Lung (tissue), 17 donors: ENCODE measurements at places on chromosomes 1 and 21. TPM values are rescaled to one million over a fixed set of nuclear protein-coding genes. Genes with fewer than 3 reads are reported as not detected.

GRCh38 chr1:10511494-10511885, 36.7 kb downstream of the PEX14 start:
- DNase-seq = no peak

DNA sequence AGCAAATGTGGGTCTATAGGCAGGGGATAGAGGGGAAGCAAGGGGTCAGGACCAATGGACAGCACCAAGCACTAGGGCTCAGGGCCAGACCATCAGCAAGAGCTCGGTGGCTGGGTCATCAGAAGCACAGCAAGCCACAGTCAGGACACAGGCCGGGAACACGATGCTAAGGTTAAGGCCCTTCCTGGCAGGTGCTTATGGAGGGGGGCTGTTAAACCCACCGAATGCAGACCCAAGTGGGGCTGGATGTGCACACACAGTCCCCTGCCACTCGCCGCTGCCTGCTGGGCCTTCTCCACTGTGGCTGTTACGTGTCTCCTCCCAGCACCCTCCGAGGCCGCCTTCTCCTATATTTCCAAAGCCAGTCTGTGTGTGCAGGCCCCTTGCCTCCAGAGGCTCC, 220.1 kb downstream of the TOMM20 start:
- no peak for DNase-seq

DNA sequence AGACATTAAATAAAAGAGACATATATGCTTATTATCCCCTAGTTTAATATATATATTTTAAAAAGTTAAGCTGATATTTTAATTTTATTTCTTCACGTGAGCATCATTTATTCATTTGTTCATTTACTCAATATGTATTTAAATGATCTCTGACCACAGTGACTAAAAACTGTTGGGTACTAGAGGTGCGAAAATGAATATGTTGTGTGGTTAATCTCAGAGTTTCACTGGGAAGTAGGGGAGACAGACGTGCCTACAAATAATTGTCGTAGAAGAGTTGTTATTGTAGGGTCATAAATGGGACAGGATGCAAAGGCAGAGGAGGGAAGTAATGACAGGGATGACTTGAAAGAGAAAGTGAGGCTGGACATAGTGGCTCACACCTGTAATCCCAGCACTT, 213.0 kb upstream of the CACYBP start:
- DNase-seq = no peak

DNA sequence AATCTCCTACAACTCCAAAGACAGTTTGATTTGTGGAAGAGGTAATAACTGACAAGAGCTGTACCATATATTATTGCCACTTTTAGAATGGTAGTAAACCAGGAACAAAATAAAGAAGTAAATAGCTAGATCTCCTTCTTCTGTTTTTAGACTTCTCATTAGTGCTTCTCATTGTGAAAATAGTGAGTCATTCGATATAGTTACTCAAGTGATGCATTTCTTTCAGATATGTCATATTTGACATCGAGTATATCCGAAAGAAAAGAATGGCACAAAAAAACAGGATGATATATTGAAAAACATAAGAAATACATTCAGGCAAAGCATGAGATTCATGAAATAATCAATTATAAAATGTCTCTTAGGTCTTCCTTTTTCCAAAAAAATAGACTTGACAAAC, 1346.1 kb downstream of the BRINP3 start:
- no peak for DNase-seq

- DNase-seq = peak; percentile 85
Observed at GRCh38 chr1:94237291-94238226, at the start of gene ARHGAP29. Gene ARHGAP29 (minus strand): TSS chr1:94237584. CDS start chr1:94231611, 5,973 bp downstream.

The CAPZA1 gene
- total RNA-seq = 167 TPM

The HPDL gene
- 0.63 TPM for total RNA-seq

DNA sequence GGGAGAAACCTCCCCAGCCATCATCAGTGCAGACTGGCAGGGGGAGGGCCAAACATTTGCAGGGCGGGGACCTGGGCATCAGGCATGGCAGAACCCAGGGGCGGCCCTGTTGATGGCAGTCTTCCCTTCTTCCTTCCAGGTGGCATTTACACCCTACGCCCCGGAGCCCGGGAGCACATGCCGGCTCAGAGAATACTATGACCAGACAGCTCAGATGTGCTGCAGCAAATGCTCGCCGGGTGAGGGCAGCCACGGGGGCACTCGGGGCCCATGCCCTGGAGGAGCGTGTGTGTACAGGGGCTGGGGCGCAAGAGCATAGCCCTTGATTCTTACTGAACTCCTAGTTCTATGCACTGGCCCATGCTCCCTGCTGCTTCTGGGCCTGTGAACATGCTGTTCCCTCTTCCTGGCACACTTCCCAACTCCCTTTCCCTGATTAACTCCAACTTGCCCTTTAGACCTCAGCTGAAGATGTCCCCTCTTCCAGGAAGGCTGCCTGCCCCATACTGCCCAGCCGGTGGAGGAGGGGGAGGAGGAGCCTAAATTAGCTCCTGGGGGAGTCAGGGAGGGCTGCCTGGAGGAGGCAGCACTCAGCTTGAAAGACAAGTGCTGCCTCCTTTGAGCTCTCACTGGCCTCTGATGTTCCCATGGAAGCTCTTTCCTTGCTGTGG, 22.0 kb downstream of the TNFRSF1B start:
- no peak for DNase-seq

DNA sequence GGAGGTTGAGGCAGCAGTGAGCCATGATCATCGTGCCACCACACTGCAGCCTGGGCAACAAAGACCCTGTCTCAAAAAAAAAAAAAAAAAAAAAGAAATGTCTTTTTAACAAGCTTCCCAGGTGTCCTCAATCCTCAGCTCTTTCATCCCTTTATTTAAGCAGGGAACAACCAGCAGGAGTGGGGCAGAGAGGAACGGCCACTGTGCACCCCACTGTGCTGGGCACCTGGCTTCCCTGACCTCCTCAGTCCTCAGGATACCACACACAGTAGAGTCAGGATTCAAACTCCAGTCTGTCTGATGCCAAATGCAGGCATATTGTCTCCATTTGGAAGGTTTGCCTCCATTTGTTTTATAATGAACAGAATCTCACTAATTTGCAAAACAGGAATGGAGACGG, 19.8 kb upstream of the PTAFR start:
- DNase-seq = no peak

DNA sequence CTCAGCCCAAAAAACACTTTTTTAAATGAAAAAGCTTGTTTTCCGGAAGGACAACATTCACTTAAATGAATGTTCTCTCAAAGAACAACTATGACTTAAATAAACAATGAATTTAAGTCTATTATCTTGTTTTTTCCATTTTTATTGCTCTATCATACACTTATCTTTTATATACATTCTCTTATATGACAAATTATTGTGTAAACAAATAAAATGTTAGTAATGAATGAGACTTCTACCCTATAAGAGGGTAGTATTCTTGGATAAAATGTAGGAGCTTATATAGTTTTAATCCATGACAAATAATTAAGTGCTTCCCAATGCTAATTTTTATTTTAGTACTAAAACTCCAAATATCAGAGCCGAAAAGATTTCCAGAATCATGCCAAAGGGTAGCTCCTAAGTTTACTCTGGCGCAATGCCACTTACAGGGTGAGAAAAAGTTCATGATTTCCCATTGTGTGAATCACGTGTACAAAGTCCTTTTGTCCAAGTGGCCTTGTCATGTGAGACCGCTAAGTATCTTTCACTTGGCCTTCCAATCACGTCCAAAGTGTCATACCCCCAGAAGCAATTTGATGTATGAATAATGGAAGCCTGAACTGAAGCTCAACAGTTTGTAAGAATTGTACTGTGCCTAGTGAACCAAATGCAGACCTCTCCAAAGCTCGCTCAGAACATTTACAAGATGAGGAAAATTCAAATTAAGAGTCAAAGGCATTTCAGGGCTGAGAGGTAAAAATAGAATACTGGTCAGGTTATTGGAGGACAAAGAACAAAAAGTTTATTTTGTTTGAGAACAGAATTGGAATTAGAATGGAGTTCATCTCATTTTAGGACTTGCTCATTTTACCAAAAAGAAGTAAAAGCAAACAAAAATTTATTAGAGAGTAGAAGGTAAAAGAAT, 56.6 kb upstream of the C1orf21 start:
- peak; percentile 58 for DNase-seq

DNA sequence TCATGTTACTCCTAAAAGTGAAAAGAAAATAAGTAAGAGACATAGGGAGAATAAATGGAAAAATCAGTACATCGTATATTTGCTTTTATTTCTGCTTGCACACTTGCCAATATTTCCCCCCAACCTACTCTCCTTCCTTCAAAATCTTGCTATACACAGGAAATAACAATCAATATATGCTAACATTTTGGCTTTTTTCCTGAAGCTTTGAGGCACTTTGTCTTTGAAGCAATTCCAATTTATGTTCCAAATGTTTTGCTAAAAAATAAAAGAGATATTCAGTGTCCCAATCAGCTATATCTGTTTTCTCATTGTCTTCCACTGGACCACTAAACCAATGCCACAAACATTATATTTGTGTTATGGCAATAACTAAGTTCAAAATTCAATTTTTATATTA, 184.0 kb upstream of the NEGR1 start:
- peak; percentile 88 for DNase-seq

DNA sequence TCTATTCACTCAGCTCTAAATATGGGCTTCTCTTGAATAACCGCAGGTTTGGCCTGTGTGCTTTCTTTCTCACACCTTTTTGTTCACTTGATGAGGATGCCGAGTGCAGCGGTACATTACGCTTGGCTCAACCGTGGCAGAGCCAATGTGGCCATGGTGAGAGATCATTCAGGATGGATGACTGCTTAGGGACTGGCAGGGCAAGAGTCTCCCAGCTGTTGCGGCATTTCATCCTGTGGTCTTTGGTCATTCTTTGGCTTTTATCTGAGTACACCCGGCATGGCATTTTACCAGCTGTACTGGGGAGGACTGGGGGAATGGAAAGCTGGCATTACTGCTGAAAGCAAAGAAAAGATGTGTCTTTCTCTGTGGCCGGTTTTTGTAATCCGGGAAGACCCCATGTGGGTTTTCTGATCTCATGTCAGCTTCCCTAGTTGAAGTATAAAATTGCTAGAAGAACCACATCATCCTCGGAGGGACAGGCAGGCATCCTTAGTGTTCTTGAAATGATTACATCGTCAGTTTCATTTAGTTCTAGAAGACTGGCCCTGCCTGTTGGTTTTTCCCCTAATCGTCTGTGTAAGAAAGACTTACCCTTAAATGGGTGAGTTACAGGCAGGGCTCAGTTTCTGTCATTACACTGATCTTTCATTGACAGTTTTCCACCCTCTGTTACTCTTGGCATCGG, 15.1 kb downstream of the PCP4 start:
- DNase-seq = no peak

DNA sequence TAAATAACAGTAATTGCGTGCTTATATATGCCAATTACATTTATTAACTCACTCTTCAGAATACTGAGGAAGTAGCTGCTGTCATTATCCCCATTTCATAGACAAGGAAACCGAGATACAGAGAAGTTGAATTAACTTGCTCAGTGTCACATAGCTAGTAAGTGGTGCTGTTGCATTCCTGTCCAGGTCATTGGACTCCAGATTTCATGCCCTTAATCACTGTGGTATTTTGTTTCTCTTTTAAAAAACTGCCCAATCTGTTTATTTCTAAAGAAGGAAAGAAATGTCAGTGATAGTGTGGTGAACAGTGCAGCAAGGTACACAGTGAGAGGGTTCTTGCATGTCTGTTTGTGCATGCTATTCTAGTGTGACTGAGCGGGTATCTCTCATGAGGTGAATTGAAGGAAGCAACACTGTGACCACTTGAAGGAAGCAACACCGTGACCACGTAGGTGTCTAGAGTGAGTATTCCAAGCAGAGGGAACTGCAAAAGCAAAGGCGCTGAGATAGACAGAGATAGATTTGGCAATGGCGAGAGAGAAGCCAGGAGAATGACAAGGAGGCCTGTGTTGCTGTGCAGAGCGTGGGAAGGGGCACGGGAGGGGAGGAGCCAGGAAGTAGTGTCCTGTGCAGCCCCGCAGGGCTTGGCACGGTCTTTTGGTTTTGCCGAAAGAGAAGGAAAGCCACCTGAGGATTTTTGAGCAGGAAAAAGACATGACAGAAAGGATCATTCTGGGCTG, 95.9 kb downstream of the CAMTA1 start:
- DNase-seq = no peak

DNA sequence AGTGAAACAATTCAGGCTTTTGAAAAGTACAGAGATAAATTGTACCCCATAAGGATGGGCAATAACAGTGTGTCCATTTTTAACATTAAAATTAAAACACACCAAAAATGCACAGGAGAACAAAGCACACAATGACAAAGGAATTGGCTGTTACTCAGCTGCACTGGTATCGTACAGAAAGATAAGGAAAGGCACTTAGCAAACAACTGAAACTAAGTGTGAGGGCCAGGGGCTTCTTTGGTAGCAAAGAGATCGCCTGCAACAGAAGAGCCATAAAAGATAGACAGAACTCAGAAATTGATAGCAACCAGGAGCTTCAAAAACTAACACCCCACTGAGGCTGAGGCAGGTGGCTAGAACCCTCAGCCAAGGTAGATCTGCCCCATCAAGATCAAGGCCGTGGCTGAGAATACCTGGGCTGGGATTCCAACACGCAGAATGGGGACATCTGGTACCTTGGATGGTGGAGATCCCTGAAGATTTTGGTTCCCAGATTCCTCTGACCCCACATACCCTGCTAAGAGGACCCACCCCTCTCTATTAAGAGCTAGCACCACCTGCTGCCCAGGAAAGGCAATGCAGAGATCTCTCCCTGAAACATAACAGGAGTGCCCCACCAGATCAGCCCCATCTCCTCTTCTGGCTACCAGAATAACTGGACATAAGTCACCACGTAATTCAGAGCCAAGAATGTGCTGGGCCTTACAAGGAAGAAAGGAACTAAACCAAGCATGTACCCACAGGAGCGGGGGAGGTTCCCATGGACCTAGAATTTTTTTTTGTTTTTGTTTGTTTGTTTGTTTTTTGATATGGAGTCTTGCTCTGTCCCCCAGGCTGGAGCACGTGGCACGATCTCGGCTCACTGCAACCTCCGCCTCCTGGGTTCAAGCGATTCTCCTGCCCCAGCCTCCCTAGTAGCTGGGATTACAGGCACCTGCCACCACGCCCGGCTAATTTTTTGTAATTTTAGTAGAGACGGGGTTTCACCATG, 16.2 kb downstream of the PLEKHO1 start:
- DNase-seq = peak; percentile 64

The IVL gene
- total RNA-seq = not detected

- DNase-seq = peak; percentile 97
Observed at GRCh38 chr21:36910581-36911307, 55.7 kb downstream of the HLCS start.

- DNase-seq = no peak
Observed at GRCh38 chr1:53349968-53350852, 22.3 kb upstream of the LRP8 start.

DNA sequence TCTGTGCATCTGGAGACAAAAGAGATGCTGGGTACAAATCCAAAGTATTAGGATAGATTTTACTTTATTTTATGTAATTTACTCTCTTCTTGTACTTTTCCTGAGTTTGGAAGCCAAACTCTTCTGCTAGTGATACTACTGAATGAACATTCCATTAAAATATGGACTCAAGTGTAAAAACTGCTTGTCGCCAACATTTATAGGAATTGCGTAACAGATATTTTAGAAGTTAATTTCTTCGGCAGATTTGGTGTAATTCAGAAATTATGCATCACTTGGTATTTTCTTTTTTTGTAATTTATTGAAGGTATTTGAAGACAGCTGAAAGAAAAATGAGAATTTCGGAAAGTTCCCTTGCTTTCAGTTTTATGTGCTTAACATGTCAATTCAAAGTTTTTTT, 137.0 kb downstream of the RABGAP1L start:
- DNase-seq = no peak

- DNase-seq = peak; percentile 71
Observed at GRCh38 chr1:209150114-209150513, 433.4 kb upstream of the CAMK1G start.
